Muscle of leg (tissue), 16 donors: ENCODE measurements at places on chromosomes 2 and 18. TPM values are rescaled to one million over a fixed set of nuclear protein-coding genes. Genes with fewer than 3 reads are reported as not detected.

Gene ANTXR1
- 86.0 TPM for total RNA-seq

Gene FNDC4
- total RNA-seq = 11.0 TPM

Gene RAB17
- 0.93 TPM for total RNA-seq

Gene ADCYAP1
- 0.13 TPM for total RNA-seq

Gene LTBP1
- total RNA-seq = 57.9 TPM

Gene GREB1L
- total RNA-seq = 7.2 TPM

Gene IL36RN
- not detected for total RNA-seq

Gene FBXO48
- total RNA-seq = 0.71 TPM

Gene HAAO
- total RNA-seq = 14.8 TPM

Gene KLHL14
- total RNA-seq = 0.49 TPM

Gene KLHL41
- 2,102 TPM for total RNA-seq

Gene LMAN2L
- 27.4 TPM for total RNA-seq

Gene SH3RF3
- 2.7 TPM for total RNA-seq

Gene DOK6
- 4.9 TPM for total RNA-seq

Gene ERBB4
- total RNA-seq = 12.7 TPM

Gene AOX1
- total RNA-seq = 1.9 TPM

Gene PHOSPHO2
- total RNA-seq = 3.7 TPM

Gene SIGLEC15
- 0.09 TPM for total RNA-seq

Gene SPP2
- total RNA-seq = not detected

Gene NT5C1B
- not detected for total RNA-seq

Gene RESP18
- total RNA-seq = not detected

Gene LONRF2
- total RNA-seq = 1.5 TPM
